ENCODE measurements at places on chromosomes 4 and X.

GRCh38 chrX:66410806-66411205, 228.1 kb downstream of the EDA2R start:
- no peak for DNase-seq

- no peak for DNase-seq
Observed at GRCh38 chr4:22202975-22203710, 254.6 kb upstream of the KCNIP4 start.

- DNase-seq = no peak
Observed at GRCh38 chrX:129634541-129634940, 20.2 kb downstream of the APLN start.

DNA sequence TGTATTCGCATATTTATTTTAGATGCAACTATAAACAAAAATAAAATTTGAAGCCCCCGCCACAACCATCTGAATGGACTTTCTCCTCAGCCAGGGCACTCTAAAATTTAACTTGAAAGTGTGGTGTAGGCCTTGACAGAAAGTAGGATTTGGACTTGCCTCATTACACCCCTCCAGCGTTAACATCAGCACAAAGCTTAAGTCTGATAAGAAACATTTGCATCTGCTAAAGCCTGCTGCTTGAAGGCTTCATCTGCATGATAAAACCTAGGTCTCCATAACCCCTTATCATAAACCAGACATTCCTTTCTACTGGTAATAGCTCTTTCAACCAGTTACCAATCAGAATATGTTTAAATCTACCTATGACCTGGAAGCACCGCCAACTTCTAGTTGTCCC, 1046.5 kb downstream of the FAT4 start:
- no peak for DNase-seq

- peak; percentile 76 for DNase-seq
Observed at GRCh38 chr4:123396307-123397143, at the start of gene SPRY1. SPRY1 (plus strand) TSS chr4:123396795; CDS start chr4:123401592, 4,797 bp downstream.

DNA sequence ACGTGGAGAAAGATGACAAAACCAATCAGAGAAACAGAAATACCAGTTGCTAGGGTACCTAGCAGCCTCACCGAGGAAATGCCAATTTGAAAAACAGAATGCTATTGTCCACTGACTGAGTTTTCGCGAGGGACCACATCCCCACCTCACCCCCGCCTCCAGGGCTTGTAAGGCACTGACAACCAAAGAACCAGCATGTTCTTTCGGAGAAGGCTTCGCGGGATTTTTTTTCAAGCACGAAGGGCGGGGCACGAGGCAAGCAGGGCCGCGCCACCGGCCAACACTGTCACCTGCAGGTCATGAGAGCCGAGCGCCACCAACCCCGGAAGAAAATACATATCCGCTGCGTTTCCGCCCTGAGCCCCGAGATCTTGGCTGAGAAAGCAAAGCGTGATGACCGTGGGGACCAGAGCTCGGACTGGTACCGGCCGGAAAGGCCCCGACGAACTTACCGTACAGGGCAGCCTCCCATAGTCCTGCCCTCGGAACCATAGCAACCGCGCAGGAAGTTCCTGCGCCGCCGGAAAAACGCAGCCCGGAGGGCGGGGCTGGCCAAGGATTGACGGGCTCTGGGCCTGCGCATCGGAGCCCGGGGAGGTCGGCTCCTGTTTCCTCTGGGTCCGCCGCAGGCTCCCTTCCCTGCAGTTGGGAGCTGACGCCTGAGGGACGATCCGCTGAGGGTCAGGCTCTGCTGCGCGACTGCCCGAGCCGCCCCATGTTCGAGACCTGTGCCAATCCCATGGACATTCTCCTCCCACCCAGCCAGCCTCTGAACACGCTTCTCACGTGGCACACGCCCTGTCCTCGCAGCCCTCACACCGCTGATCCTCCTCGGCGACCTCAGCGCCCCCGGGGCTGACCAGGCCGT, 59.2 kb upstream of the PAGE5 start:
- peak; percentile 91 for DNase-seq

GRCh38 chr4:89898304-89898716, 3.7 kb downstream of the MMRN1 start:
- no peak for DNase-seq

DNA sequence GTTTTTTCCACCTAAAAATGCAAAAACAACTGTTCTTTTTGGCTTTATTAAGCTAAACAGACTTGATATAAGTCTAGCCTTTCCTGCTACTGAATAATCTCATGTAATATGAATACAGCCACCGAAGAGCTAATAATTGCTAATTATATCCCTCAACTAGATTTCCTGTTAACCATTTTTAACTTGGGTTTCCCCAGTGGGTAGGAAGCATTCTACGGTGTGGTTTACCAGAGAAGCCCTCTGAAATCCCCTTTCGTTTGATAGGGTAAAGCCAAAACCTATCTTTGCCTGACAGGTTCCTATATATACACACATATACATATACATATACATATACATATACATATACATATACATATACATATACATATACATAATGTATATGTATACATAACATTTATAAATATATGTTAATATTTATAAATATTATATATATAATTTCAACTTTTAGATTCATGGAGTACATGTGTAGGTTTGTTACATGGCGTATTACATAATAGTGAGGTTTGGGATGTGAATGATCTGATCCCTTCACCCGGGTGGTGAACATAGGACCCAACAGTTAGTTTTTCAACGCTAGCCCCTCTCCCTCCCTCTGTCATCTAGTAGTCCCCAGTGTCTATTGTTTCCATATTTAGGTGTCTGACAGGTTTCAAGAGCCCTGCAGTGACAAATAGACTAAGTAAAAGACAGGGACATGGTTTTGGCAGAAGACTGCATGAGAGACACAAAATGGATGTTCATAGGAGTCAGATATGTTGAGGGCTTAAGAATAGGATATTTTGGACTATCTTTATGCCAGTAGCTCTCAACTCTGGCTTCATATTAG, 62.4 kb downstream of the ATXN3L start:
- DNase-seq = peak; percentile 1
